ENCODE measurements at places on chromosomes 12 and 14.
A peak's percentile ranks its signal among the peaks of the same experiment; 100 is the strongest.

DNA sequence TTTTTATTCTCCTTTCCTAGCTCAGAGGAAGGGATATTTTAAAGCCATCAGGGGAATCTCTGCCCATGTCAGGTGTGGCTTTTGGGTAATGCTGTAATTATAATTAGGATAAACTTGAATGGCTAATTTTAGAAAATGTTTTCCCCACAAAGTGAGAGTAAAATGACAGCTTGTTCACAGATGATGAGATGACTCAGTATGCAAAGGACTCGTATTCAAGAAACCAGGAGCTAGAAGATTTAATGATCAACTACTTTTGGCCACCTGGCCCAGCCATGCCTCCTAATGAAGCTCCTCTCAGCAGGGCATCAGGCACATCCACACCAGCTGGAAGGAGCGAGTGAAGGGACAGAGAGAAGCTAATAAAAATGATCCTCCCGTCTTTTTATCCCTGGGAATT, 29.0 kb upstream of the PLEKHG7 start:
- DNase-seq: no peak

DNA sequence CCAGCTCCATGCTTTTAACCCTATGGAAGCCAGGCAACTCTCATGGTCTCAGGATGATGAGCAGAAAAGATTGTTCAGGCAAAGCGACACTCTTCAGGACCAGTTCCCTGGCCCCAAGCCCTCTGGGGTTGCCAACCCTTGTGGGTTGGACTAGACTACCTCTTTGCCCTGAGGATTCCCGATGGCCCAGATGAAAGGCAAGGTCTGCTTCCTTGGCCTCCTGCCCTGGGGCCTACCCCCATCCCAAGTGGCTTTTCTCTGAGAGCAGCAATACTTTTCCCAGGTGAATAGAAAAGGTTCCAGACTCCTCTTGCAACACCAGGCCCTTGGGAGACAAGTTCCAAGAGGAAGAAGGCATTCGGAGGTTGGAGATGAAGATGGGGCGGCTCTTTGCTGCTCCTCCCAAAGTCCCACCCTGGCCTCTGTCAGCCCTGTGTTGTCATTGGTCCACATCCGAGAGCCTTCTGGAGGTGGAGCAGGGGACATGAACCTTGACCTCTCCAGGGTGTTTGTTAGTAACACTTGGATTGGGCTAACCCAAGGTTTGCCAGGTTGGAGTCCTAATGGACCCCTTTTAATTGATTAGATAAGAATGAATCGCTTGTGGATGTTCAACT, 131.1 kb downstream of the GCH1 start:
- no peak for DNase-seq

DNA sequence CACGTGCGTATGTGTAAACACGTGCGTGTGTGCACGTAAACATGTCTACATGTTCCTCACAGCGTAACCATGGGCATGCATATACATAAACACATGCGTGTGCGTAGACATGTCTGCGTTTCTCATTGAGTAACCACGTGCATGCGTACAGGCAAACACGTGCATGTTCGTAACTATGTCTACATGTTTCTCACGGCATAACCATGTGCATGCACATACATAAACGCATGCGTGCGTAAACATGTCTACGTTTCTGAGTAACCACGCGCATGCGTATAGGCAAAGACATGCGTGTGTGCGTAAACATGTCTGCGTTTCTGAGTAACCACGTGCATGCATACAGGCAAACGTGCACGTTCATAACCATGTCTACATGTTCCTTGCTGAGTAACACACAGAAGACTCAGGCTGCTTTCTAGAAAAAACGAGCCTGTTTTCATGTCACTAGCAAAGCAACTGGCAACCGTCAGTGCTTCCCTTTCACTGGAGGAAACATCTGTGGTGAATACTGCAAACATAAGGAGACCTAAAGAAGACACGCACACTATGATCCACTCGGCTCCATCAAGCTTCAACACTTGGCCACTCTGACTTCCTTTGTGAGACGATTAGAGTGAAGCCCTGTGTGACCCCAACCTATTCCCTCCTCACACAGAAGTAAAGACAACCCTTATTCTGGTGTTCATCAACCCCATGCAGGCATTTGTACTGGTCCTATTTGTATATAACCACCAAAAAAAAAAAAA, 28.8 kb downstream of the POLE start:
- DNase-seq: no peak

GRCh38 chr12:6016756-6017155, 71.7 kb upstream of the ANO2 start:
- no peak for DNase-seq

GRCh38 chr12:51351913-51352532, 5.5 kb upstream of the CELA1 start:
- peak; percentile 14 for DNase-seq

DNA sequence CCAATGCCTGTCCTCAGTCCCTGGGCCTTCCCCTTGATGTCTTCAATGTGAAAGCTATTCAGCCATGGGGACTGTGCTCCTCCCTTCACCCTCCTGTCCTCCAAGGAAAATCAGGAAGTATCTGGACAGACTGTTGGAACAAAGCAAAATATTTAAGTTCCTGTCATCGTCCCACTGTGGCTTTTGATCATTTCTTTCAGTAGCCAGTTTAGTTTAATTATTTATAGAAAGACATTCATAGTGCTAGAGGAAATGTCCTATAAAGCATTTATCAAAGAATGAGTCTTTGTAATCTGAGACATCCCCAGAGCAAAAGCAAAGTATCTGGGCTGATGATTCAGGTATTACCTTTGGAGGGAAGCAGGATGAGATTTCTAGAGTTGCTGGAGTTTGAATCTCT, 254.1 kb downstream of the NRXN3 start:
- DNase-seq: no peak

GRCh38 chr12:105107171-105107493, 399 bp upstream of the WASHC4 start:
- DNase-seq: no peak

DNA sequence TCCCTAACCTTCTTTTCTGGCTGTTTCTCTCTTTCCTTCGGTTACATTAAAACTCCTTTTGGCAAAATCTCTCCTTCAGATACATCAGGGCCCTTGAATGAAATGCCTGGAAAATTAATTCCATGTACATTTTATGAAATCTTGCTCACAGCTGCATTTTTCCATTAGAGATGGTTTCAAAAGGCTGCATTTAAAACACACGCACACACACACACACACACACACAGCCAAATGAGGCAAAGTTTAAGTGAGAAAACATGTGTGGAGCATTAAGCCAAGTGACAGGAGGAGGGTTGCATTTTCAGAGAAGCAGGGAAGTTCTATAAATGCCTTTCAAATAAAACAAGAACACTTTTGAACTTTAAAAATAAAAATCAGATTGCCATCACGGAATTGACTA, 216.4 kb downstream of the LRIG3 start:
- no peak for DNase-seq

DNA sequence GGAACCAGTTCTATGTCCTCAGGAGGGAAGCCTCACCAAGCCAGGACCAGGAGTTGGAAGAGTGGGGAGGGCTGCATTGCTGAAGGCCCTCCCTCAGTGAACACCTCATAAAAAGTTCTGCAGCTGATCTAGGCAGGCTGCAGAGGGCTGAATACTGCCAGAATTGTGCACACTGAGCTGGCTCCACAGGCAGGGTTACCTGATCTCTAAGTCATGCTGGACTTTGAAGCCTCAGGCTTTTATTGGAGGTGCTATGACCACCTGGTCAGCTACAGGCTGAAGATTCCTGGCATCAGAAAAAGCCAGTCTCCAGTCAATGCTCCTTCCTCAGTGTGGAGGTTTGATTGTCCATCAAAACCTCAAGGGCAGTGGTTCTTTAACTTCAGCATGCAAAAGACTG, 39.7 kb downstream of the FOS start:
- DNase-seq: no peak

DNA sequence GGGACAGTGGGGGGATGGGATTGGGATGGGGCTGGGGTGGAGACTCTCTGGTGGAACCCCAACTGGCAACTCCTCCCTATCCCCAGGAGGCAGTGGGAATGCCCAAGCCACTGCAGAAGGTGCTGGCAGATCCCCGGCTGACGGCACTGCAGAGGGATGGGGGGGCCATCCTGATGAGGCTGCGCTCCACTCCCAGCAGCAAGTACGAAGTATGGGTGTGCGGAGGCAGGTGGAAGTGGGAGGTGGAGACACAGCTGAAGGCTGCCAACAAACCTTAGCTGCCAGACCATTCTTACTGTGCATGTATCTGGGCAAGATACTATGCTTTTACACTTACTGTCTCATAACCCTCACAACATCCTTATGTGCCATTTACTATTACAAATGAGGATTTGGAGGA, 8.2 kb downstream of the ARHGEF40 start:
- DNase-seq: no peak

DNA sequence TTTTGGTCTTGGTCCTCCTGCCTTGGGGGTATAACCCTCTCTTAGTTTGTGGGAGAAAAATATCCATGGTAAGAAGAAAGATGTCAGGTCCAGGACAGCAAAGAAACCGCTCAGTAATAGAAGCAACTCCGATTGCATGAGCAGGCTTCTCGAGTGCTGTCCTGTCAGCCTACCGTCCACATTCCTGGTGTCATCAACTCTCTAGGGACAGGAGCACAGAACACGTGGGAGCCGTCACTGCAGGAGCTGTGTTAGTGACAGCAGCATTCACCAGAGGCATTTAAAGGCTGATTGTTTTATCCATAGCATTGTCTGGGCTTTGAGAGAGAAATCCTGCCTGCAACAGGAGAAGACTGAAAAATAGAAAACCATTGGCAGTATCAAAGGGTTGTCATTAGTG, 244.2 kb downstream of the CACNA1C start:
- no peak for DNase-seq

DNA sequence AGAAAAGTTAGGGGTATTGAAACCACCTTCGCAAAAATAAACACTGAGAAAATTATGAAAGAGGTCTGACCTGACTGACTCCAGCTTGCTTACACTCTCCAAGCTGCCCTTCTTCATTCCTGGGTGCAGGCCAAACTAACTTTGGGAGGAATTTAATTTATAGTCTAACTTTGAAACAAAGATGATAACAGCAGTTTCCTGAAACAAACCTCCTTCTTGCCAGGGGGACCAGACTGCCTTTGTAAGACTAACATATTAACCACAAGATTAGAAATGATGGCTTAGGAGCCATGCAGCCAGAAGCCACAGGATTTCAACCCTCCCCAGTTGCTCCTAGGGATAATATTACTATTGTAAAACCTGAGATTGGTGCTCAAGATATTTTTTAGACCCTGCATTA, 13.8 kb upstream of the EEA1 start:
- no peak for DNase-seq

DNA sequence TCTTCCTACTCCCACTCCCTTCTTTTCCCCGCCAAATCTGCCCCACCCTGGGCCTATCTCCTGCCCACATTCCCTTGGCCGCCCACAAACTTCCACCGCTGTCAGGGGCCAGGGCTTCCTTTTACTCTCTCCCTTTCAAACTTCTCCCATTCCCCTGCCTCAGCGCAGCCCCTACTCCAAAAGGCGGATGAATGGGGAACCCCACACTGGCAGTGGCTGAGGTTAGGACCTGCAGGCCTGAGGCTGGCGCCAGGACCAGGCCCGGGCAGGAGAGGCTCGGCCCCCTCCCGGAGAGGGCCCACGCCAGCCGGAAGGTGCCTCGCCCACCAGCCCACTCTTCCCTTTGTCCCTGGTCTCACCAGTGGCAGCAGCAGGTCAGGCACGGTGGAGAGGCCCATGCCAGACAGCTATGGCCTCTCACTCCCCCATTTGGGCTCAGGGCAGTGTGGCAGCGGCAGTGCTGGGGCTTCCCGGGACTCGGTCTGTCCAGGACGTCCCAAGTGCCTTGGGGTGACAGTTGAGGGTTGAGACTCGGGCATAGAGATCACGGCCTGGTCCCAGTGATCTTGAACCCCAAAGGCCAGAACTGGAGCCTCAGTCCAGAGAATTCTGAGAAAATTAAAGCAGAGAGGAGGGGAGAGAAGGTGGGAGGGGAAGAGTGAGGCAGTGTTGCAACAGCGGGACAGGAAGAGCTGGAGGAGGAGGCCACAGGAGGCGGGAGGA, at the start of gene TNFRSF1A:
TSS of gene TNFRSF1A (minus strand) at position 660 of the 723 bp plus-strand sequence. CDS start at position 398, 262 bp downstream.
- DNase-seq: no peak

- no peak for DNase-seq
These were observed 54.3 kb downstream of the MAP3K9 start for GRCh38 chr14:70754991-70755390.

DNA sequence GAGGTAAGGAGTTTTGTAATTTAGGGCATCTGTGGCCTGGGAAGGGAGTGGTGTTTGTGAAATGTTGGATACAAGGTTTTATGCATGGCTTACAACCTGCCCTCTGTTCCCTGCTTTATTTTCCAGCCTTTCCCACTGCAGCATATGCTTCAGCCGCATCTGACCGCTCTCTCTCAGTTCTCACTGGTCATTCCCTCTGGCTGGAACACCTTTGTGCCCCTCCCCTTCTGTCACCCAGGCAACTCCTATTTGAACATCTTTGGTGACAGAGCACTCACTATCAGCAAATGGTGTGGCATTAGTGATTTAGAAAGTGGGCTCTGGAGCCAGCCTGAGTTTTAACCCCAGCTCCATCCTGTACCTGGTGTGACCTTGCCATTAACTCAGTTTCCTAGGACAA, 47.5 kb upstream of the SMCO2 start:
- DNase-seq: no peak

- DNase-seq: no peak
These were observed 103.7 kb downstream of the ETV6 start for GRCh38 chr12:11753150-11753499.

- DNase-seq: no peak
These were observed 73.3 kb upstream of the PLXNC1 start for GRCh38 chr12:94074980-94075629.

DNA sequence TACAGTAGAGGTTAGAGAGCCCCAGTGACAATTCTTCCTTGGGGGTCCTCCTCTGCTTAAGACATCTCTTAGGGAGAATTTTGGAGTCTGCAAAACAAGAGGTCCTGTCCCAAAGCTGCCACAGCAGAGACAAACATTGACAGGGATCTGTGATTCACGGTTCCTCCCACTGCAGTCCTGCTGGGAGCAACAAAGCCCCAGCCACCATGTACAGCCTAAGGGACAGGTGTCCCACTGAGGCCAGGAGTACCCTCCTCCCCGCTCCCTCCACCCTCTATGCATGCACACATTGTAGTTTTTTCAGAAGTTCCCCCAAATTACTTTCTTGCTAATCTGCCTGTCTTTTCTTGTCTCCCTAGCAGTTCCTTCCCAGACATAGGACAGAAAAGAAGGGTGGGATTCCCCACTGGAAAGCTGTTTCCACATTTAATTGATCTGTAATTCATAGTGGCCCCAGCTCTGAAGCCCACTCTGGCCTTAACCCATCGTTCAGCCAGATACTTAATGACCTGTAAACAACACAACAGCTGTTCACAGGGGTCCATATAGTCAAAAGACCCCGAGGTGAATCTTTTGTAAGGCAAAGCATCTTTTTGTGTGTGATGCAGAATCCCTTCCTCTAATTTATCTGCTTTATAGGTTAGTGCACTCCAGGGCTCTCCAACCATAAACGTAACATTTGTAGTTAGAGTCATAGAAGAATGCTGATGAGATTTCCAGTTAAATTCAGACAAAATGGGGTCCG, 13.9 kb upstream of the PRICKLE1 start:
- no peak for DNase-seq

- no peak for DNase-seq
These were observed 20.9 kb downstream of the SLCO1C1 start for GRCh38 chr12:20716037-20716436.

Data from effector CD8-positive, alpha-beta T cell (primary cell).